Effector memory CD4-positive, alpha-beta T cell (primary cell): ENCODE measurements at places on chromosomes 6 and 20.

GRCh38 chr6:43089467-43089866, 13.4 kb downstream of the PTK7 start:
- DNase-seq: no peak

GRCh38 chr20:10524034-10524476, 89.0 kb downstream of the SLX4IP start:
- DNase-seq: no peak

DNA sequence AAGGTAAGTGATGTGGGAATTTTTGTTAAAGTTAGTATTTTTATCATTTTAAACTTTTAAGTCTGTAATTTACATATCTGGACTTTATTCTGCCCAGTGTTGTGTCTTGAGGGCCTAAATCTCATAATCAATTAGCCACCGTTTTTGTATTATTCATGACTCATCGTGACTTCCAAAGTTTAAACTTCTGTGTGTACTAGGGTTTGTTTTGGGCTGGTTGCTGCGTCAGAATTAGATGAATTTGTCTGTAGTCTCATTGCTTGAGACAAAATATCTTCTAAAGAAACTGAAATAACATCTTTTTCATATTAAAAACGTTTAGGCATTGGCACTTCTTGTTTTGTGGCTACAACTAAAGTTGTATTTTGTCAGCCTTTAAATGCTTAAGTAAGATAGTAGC, 41.3 kb downstream of the CDYL start:
- no peak for DNase-seq

DNA sequence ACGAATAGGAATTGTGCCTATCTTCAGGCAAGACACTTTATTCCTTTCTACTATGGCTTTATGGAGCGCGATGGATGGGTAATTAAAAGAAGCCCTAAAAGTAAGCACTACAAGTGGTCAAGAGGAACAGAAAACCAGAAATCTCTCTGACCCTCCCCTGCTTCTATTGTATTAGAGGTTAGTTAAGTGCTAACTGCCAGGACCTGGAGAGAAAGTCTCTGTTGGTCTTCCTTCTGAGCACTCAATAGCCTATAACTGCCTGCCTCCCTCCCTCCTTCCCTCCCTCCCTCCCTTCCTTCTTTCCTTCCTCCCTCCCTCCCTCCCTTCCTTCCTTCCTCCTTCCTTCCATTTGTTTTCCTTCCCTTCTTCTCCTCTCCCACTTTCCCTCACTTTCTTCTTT, 133.7 kb downstream of the C6orf58 start:
- no peak for DNase-seq

GRCh38 chr6:105317607-105318533, 85.0 kb downstream of the PREP start:
- no peak for DNase-seq
